ENCODE measurements at places on chromosomes 3 and 15.
A peak's percentile ranks its signal among the peaks of the same experiment; 100 is the strongest.

- no peak for DNase-seq
- H3K27me3 ChIP-seq, result no peaks in the 10 kb centered on the region
- H3K36me3 ChIP-seq, result peaks cover 15% of the 10 kb centered on the region
- peaks cover 13% of the 10 kb centered on the region for H3K4me1 ChIP-seq
- H3K4me3 ChIP-seq, result no peak overlapping the region
Measured at GRCh38 chr3:138691351-138691750, 82.8 kb downstream of the FAIM start.

DNA sequence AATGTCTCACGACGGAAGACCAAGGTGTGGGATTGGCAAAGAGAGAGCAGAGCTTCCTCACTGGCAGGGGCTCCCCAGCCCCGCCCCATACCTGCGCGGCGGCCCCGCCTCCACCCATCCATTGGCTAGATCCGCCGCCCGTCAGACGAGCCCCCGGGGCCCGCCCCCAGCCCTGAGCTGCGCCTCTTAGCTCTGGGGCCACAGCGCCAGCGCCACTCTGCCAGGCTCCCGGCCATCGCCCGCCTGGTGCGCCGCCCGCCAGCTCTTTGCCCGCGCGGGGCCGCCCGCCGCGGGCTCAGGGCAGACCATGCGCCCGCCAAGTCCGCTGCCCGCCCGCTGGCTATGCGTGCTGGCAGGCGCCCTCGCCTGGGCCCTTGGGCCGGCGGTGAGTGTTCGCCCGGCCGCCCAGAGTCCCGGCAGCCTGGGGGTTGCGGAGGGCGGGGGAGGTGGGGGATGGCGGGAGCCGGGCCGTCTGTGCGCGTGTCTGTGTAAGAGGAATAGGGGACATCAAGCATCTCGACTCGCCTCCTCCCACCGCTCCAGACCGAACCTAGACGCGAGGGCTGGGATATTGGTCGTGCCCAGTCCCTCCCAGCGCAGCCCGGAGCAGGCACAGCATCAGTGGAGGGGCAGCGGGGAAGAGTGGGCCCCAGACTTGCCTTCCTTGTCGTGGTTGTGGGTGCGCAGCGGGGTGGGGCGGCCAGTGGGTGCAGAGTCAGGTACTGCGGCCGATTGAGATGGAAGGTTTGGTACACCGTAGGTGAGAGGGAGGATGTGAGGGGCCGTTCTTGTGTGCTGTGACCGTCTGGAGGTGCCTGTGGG, at the start of gene VIPR1:
VIPR1 (plus strand) TSS at position 215 of the 822 bp plus-strand sequence; CDS start at position 308, 93 bp downstream.
- H3K27ac ChIP-seq, result no peak within 1 kb of the TSS
- H3K27me3 ChIP-seq, result peaks cover 12% of the 10 kb centered on the region
- no peaks in the 10 kb centered on the region for H3K36me3 ChIP-seq
- peaks cover 15% of the 10 kb centered on the region for H3K4me1 ChIP-seq
- peak; percentile 95 for DNase-seq

DNA sequence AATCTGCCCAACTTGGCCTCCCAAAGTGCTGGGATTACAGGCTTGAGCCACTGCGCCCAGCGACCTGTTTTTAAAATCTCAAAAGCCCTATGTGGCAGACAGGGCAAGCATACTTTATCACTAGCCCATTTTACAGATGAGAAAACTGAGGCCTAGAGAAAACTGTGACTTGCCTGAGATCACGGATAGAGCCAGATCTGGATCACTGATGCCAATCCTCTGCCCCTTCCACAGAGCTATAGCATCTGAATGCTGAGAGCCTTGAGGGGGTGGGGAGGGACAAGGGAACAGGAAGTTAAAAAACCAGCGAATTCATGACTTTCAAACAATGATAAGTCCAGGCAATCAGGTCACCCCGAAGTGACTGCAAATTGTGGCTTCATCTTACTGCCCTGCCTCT, 7.3 kb downstream of the ANKRD63 start:
- no peaks in the 10 kb centered on the region for H3K36me3 ChIP-seq
- no peak overlapping the region for H3K4me3 ChIP-seq
- peaks cover 17% of the 10 kb centered on the region for H3K4me1 ChIP-seq
- peaks cover 10% of the 10 kb centered on the region for H3K27me3 ChIP-seq
- DNase-seq, result no peak

DNA sequence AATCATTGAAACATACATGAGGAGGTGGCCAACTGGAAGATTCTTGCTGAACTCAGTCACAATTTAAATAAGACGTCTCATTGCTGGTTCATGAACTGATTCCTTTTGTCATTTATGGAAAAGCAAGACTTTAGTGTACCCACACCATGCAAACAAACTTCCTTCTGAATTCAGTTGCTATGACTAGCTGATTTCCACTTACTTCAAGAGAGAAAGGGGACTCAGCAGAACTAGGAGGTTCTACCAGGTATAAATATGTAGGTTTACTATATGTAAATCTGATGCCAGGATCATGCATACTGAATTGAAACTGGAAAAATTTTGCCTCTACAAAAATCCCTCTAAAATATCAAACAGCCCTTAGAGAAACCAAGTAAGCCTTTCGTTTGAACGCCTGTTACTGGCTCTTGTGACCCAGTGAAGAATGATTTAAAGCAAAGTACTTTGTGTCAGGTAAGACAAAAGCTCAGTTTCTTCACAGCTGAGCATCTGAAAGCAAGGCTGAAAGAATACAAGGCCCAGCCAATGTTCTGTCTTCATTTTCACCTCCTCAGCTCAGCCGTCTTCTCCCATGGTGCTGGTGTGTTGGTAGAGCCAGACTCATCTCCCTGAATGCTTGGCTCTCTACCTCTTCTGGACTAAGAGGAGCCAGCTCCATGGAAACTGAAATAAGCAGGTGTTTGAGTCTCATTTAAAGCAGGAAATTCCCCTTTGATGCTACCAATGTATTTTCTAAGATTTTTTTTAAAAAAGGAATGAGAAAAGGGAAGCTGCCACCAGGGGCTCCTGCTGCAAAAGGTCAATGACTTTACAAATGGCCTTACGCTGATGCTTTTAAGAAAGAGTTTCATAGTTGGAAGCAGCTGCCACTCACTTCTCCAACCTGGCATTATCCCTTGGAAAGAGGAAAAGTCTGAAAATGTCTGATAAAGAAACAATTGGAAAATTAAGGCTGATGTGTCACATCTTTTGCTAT, 301.6 kb downstream of the EFHB start:
- no peak overlapping the region for H3K27ac ChIP-seq
- H3K36me3 ChIP-seq, result no peaks in the 10 kb centered on the region
- H3K4me3 ChIP-seq, result no peak overlapping the region
- no peaks in the 10 kb centered on the region for H3K27me3 ChIP-seq
- DNase-seq, result no peak
- H3K4me1 ChIP-seq, result peaks cover 4% of the 10 kb centered on the region

DNA sequence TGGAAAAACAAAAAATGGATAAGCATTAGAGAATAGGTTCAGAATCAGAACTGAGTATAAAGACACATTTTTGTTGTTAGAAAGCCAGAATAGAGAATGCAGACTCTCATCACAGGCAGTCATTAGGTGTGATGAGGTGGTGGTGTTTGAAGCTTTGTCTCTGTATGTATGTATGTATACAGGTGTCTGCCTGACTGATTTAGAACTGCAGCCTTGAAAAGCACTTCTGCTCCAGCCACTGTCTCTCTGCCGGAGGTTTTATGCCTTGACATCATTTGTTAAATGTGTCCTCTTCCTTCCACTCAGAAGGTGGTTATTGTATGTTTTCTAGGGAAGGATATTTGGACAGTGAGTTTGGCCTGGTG, 80.7 kb upstream of the ZBED2 start:
- H3K4me1 ChIP-seq, result peaks cover 37% of the 10 kb centered on the region
- H3K4me3 ChIP-seq, result peak overlapping the region; percentile 51
- peaks cover 2% of the 10 kb centered on the region for H3K27me3 ChIP-seq
- DNase-seq, result no peak

GRCh38 chr3:869734-870133, 223.1 kb upstream of the CNTN6 start:
- H3K4me1 ChIP-seq, result no peaks in the 10 kb centered on the region
- H3K36me3 ChIP-seq, result no peaks in the 10 kb centered on the region
- no peak overlapping the region for H3K27ac ChIP-seq
- H3K4me3 ChIP-seq, result no peak overlapping the region
- no peak for DNase-seq
